ENCODE measurements at places on chromosomes 5 and 9. TPM values are rescaled to one million over a fixed set of nuclear protein-coding genes. Genes with fewer than 3 reads are reported as not detected.

- DNase-seq, result no peak
Observed at GRCh38 chr5:36214436-36214835, 27.3 kb downstream of the NADK2 start.

DNA sequence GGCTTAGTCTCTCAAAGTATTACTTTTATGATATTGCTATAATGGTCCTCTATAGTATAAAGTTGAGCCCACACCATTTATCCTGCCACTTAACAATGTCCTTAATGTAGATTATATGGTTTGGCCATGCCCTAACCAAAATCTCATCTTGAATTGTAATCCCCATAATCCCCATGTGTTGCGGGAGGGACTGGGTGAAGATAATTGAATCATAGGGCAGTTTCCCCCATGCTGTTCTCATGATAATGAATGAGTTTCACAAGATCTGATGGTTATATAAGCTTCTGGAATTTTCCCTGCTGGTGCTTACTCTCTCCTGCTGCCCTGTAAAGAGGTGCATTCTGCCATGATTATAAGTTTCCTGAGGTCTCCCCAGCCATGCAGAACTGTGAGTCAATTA lies 498.8 kb downstream of the RAB3C start:
- no peak for DNase-seq

GRCh38 chr5:132498152-132498551 lies 7.6 kb upstream of the IRF1 start:
- no peak for DNase-seq

DNA sequence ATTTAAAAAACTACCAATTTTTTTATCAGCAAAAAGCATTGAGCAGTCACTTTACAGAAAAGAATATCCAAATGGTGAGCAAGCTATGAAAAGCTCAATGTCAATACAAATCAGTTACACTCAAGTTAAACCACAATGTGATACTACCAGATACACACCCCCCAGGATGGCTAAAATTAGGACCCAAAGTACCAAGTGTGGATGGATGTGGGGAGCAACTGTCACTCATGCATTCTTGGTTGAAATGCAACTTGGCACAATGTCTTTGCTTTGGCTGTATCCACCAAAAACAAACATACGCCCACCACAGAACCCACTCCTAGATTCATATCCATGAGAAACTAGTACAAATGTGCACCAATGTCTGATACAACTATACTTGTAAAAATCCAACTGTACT lies 120.0 kb upstream of the IRX1 start:
- DNase-seq, result no peak

EQTN gene
- polyA plus RNA-seq, result not detected
